ENCODE measurements at places on chromosomes 5 and 9. TPM values are rescaled to one million over a fixed set of nuclear protein-coding genes. Genes with fewer than 3 reads are reported as not detected.

- DNase-seq: no peak
Measured at GRCh38 chr5:130104895-130105688, 200.8 kb downstream of the CHSY3 start.

DNA sequence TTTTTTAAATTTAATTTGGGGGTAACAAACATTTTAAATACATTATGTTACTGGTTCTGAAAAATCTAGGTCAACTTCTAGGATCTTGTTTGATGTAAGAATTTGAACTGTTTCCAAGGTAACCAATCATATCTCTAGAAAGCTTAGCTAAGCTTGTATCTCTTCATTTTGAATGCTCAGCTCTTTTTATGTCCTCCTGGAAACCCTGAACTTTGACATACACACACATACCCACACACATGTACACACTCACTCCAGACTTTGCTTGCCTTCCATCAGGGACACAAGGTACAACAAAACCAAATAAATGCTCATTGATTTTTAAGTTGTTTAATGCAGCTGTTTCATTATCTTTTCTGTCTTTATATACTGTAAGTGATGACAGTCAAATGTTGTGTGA is 178.5 kb downstream of the RAB3C start:
- no peak for DNase-seq

DNA sequence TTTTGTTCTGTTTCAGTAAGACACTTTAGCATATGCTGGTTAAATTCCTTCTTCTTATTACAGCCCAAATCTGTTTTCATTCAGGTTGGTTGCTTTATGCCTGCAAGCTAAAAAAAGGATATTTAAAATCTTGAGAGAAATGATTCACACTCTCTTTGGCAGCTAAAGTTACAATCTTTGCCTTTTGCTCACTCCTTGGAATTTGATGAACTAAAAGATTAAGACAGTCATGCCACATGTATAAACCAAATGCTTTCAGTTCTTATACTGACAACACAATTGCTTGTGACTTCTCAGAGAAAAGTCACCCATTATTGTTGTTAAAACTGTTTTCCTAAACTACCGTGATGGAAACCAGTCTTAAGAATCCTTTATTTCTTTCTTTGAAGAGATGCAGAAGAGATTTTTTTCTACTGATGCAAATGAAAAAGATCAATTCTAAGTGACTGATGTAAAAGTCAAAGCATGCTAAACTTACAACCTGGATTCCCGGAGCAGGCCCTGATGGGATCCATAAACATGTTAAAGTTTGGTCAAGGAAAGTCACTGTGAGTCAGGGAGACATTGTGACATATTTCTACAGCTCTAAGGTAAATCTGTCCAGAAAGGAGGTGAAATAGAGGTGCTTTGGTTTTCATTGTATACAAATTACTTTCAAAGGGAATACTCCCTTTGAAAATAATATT is 144.2 kb upstream of the CDH10 start:
- no peak for DNase-seq

DNA sequence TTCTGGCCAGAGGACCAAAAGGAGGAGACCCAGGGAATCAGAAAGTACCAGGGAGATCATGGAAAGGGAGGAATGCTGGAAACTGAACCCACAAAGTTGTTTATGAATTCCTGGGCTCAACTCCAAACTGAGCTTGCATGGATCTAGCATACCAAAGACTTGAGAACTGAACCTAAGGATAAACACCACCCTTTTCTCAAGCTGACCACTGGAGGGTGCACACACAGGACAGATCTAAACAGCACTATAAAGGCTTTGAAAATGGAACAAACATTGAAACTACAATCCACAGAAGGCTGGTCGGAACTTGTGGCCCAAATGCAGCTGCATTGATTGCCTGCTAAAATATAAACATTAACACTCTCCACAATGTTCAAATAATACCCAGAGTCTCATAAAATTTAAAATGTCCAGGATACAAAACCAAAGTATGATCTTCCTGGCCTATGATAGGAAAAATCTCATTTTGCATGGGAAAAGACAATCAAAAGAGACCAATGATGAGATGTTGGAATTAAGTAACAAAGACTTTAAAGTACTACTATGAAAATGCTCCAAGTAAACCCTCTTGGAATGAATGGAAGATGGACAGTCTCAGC is 15.6 kb upstream of the IRF1 start:
- no peak for DNase-seq

DNA sequence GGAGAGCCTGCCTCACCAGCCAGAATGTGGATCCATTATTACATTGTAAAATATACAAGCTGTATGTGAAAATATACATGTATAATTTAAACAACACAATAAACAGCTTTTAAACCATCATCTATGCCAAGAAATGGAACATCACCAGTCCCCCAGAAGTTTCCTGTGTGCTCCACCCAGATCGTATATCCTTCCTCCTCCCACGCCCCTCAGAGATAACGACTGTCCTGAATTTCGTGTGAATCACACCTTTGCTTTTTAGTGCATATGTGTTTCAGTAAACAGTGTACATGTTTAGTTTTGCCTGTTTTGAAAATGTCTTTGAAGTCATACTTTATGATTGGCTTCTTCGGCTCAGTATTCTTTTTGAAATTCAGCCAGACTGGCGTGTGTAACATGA is 134.6 kb upstream of the MYO10 start:
- no peak for DNase-seq

DNA sequence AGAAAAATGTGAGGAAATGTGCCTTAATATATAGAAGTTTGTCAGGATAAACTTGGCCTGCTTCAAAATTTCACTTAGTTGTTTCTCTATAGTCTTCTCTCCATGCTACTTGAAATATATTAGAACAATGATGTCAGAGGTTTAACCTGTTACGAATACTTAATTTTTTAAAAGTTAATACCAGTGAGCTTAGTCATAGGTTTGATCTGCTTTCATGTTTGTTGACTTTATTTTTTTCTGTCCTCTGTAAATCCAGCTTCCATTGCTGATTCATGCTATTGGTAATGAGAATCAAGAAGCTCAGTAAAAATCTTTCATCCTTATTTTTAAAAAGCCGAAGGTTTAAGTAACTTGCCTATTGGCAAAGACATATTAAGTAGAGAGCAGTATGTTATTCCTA is 27.9 kb downstream of the BDP1 start:
- DNase-seq: no peak

DNA sequence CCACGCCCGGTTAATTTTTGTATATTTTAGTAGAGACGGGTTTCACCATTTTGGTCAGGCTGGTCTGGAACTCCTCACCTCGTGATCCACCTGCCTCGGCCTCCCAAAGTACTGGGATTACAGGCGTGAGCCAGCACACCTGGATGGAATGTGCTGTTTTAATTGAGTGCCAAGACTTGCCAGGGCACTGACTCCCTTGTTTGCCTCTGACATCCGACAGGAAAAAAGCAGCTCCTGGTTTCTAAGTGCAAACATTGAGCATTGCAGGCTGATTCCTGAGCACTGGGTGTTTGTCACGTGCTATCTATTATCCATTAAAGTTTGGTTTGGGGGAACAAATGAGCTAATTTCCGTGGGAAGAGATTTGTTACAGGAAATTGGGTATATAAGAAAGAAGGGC is 70.6 kb upstream of the CKMT2 start:
- DNase-seq: no peak

GRCh38 chr5:101664071-101664791 is 631.9 kb downstream of the SLCO4C1 start:
- DNase-seq: no peak

- no peak for DNase-seq
Measured at GRCh38 chr9:115204904-115205453, 87.0 kb upstream of the TNC start.

DNA sequence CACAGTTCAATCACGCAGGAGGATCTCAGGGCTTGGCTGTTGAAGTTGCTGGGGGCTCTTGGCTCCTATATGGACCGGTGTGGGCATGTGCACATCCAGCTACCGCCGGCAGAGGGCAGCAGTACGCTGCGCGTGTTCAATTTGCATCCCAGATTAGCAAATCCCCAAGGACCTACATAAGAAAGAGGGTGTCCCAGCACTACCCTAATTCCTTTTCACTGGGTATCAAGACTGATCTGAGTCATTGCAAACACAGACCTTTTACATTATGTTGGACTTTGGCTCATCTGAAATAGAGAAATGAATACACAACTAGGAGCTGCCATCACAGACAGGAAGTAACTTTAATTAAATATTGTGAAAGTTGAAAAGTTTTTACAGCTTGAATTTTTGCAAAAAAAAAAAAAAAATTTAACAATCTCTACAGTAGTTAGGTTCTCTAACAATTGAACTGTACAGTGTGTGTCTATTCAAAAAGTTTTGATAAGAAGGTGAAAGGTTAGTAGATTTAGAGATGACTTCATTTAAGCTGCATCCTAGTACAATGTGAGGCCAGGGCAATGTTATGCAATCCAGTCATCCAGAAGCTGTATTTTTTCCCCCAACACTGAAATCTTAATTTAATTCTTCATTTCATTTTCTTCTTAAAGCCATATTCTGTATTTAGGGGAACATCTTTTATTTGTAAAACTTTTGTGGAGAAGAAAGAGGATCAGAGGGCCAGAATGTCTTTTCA is 404.0 kb downstream of the EBF1 start:
- peak; percentile 84 for DNase-seq

GRCh38 chr9:86902991-86903733 is 44.1 kb downstream of the GAS1 start:
- no peak for DNase-seq

GRCh38 chr9:97501177-97501971 is at the start of gene TMOD1:
TMOD1 (plus strand) TSS chr9:97501666; CDS start chr9:97524189, 22,523 bp downstream.
- peak; percentile 84 for DNase-seq

The ADAMTS12 gene
- 2.1 TPM for total RNA-seq

The INSL4 gene
- not detected for total RNA-seq

The DNM1 gene
- 6.1 TPM for total RNA-seq

The CENPK gene
- total RNA-seq: 2.0 TPM
